CD4-positive, alpha-beta T cell treated with Interleukin-4 for 4 hours (primary cell): ENCODE measurements at places on chromosomes 7 and 10.

- DNase-seq = no peak
Measured at GRCh38 chr7:12031638-12032037, 179.5 kb upstream of the TMEM106B start.

- DNase-seq = no peak
Measured at GRCh38 chr10:83990126-83990525, 149.2 kb upstream of the GHITM start.

DNA sequence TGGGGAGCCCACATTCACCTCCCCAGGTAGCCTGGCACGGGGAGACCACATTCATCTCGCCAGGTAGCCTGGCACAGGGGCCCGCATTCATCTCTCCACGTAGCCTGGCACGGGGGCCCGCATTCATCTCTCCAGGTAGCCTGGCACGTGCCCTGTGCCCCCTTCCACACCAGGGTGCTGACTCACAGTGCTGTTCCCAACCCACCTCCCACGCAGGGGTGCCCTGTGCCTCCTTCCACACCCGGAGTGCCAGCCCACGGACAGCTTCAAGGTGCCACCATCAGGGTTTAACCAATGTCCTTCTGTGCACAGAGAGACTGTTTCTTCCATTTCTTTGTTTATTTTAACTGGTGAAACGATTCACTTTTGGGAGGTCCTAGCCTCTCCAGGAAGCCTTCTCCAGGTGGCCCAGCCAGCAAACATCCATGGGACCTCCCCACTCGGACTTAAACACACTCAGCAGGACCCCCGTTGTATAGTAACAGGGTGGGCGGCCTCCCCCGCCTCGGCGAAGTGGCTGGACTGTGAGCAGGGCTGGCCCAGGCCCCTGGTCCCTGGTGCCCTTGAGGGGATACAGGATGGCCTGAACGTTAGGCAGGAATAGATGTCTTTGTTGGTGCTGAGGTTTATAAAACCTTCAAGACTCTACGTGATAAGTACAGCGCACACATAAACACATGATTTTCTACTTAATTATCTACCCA, 41.1 kb upstream of the FOXL3 start:
- DNase-seq = no peak

DNA sequence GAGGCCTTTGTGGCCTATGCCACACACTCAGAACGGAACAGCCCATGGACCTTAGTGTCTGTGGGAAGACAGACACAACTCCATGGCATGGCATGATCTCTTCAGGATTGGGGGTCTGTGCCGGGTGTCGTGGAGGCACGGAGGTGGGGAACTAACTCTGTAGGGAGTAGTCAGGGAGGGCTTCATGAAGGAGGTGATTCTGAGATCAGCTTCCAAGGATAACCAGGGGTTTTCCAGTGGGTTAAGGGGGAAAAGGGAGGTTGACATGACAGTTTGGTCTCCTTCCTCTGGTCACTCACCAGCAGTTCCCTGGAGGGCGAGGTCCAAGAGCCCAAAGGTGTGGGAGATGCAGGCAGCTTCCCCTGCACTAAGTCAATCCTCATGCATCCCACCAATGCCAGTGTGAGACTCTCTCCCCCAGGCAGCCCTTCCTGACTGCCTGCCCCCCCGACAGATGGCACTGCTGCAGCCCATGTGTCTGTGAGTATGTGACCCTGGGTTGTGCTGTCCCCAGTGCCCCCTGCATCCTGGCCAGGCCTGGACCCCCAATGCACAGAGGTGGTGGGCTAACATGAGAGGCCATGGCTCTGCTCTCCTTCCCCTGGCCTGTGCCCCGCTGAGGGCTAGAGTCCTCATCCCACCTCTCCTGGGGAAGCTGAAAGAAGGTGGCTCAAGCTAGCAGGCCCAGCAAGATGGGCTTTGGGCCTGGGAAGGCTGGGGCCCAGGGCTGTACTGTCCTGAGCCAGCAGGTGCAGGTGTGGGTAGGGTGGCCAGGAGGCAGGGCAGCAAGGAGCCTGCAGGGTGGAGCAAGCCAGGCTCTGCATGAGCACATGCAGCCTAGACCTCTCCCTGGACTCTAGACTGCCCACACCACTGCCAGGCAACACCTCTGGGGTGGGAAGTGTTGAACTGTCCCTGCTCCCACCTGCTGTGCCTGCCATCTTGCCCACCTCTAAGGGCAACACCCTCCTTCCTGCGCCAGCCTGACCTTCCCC, 39.7 kb downstream of the RASGEF1A start:
- DNase-seq = no peak

DNA sequence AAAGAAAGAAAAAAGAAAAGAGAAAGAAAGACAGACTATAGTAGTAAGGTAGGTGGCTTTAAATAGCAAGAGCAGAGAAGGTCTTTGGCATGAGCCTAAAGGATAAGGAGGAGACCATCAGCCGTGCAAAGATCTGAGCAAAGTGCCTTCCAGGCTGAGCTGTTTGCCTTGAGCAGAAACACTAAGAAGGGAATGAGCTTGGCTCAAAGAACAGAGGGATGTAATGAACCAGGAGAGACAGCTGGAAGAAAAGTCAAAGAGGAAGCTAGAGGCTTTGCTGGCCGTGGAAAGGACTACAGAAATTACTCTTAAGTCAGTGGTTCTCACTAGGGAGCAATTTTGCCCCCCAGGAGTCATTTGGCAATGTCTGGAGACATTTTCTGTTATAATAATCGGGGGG, 228.6 kb downstream of the FGFR2 start:
- no peak for DNase-seq

- DNase-seq = no peak
Measured at GRCh38 chr7:27239387-27240014, 3.1 kb upstream of the EVX1 start.

GRCh38 chr10:1153805-1154351, 97.7 kb downstream of the WDR37 start:
- no peak for DNase-seq

- no peak for DNase-seq
Measured at GRCh38 chr10:132973903-132974241, 31.5 kb upstream of the CFAP46 start.

DNA sequence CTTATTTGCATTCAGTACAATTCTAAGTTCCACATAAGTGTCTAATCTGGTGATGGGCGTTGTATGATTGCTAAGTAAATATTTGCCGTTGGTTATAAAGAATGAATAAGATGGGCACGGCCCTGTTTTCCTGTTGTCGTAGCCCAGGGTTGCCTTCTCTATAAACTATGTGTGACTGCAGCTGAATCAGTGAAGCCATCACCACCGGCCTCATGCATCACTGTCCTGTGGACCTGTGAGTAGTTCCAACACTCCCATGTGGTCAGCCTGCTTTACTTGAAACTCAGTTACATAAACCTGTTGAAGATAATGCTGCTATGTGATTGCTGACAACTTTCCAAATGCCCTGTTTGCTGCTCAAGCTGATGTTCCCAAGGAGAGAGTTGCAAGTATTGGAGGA, 21.6 kb upstream of the KLF6 start:
- DNase-seq = peak; percentile 92

GRCh38 chr10:102657984-102658724, 13.9 kb downstream of the TRIM8 start:
- DNase-seq = no peak

DNA sequence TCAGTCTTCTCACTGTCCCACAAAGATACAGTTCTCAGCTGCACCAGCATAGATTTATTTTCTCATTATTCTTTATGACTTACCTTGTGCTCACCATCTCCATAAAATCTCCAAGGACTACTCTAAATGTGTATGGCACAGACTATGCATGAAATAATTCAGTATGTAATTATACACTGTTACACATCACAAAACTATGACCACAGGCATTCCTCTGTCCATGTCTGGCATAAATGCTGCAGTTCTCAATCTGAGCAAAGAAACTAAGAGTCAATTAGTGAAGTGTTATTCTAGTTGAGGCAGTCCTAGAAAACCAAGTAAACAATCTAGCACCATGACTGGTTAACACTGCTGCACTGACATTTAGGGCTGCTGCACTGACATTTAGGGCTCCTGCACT, 2.7 kb downstream of the CYCS start:
- no peak for DNase-seq

DNA sequence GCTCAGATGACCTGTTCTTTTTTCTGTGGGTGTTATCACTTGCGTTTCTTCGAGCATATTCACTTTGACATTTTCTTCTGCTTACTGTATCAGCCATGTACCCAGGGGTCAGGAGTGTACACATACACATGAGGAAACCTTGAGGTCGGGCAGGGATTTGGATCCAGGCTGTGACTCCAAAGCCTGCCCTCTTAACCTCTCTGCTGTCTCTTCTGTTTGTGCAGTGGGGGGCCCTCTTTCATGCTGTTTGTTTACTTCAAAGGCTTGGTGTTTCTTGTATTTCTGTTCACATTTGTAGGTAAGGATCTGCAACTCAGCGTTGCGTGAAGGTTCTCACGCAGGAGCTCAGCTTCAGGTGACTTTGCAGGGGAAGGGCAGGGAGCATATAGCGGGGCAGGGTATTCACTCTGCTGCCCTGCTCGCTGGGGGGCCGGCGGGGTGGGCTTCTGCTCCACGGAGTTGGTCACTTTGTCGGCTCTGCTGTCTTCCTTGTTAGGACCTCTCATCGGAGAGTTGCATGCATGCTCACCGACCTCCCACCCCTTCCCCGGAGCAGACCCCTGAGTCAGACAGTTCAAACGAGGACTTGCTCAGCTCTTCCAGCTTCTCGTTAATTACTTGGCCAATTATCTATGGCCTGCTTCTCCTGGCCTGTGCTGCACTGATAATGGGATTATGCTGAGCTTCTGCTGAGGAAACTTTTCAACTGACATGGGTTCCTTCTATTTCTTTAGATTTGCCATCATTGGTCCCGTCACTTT, 77.5 kb downstream of the SDK1 start:
- DNase-seq = no peak

DNA sequence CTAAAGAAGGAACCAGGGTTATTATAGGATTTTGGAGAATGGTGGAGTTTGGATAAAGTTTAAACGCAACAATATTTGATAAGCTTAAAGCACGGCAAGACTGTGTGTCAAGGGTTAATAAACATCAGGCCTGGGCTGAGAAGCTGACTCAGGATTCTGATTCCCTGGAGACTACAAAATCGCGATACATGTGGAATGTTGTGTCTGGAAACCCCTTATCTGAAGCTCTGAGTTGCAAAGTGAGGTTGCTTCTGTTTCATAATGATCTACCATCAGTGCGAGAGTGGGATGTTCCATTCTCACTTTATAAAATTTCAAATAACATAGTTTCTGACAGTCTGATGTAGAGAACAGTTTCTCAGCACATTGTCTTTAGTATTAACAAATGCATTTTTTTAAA, 7.8 kb downstream of the C1GALT1 start:
- no peak for DNase-seq
